GOT3 (cell line): ENCODE measurements at places on chromosomes 1 and 21.
A peak's percentile ranks its signal among the peaks of the same experiment; 100 is the strongest.

- no peak for DNase-seq
Observed at GRCh38 chr21:16821588-16821987, 691.3 kb upstream of the CXADR start.

- no peak for DNase-seq
Observed at GRCh38 chr1:243587823-243588560, 262.1 kb downstream of the AKT3 start.

DNA sequence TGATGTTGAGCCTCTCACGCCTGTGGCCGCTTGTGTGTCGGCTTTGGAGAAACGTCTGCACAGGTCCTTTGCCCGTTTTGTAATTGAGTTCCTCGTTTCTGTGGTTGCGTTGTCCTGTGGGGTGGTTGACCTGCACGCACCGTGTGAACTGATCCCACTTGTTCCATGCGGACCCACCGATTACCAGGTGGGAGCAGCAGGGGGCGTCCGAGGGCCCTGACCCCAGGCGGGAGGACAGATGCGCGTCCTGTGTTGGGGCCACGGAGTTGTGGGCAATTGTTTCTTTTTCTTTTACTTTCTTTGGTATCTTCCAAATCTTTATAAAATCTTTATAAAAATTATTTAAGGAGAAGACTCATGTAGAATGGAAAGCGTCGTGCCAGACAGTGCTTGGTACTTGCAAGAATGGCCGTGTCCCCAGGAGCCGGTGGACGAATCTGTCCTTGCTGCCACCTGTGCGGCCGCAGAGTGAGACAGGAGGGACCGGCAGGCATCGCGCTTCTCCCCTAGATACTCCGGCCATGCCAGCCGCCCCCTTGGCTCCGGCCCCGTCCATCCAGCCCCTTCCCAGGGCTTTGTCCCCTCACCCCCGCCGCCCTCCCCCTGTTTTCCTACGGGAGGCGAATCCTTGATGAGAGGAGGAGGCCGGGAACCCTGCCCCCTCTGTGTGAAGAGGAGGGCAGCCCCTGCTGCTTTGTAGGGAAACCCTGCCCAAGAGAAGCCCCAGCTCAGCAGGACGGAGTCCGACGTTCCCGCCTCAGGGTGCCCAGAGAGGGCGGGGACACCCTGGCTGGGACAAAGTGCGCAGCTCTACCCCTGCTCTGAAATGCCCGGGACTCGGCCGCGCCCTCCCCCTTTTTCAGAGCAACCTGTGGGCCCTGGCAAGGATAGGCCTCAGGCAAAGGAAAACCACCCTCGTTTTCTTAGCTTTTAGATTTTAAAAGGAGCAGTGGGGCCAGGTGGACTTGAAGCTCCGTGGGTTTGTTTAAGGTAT is 41.7 kb downstream of the PRKCZ start:
- no peak for DNase-seq

GRCh38 chr21:23968722-23969647 is 1638.3 kb downstream of the MRPL39 start:
- no peak for DNase-seq

DNA sequence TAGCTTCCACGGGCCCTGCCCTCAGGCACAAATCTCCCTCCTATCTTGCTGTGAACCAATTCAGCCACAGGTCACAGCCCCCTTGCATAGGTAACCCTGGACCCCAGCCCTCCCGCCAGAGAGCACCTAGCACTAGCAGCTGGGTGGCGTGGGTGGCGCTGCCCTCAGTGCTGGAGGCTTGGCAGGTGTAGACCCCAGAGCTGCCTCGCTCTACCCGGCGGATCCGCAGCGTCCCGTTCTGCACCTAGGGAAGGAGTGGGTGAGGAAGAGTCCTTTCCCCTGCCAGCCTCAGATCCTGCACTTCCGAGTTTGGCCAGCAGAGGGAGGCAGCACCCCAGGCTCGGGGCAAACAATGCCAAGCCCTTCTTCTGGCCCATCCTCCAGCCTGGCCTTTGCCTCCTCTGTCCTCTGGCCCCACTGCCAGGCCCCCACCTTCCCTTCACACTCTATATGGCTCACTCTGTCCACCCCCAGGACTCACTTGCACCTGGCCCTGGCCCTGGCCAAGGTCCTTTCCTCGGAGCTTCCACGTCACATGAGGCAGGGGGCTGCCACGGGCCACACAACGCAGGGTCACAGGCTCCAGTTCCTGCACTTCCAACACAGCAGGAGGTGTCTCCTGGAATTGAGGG is 9.0 kb downstream of the IGSF9 start:
- DNase-seq: peak; percentile 16
